ENCODE measurements at places on chromosomes 6 and 20.

GRCh38 chr6:97726378-97726777 is 443.4 kb upstream of the MMS22L start:
- no peak for DNase-seq

DNA sequence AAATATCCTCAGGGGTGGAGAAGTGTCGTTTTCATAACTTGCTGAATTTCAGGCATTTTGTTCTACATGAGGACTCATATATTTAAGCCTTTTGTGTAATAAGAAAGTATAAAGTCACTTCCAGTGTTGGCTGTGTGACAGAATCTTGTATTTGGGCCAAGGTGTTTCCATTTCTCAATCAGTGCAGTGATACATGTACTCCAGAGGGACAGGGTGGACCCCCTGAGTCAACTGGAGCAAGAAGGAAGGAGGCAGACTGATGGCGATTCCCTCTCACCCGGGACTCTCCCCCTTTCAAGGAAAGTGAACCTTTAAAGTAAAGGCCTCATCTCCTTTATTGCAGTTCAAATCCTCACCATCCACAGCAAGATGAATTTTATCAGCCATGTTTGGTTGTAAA is 20.3 kb upstream of the MAPK13 start:
- DNase-seq, result no peak

DNA sequence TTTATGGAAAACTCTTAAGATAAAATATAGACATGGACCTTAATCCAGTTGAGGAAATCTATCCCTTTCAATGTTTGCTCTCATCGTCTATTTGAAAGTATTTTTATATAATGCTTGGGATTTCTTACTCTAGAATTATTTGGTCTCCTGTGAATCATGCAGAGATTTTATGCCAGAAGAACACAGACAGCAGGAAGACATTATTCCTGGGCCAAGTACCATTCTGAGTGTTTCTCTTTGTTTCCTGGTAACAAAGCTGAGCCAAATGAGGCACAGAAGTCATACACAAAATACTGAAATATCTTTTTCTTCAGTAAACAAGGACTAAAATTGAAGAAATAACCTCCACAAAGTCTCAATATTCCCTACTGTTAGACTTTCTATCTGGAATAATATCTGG is 538.2 kb upstream of the EYS start:
- DNase-seq, result peak; percentile 14

DNA sequence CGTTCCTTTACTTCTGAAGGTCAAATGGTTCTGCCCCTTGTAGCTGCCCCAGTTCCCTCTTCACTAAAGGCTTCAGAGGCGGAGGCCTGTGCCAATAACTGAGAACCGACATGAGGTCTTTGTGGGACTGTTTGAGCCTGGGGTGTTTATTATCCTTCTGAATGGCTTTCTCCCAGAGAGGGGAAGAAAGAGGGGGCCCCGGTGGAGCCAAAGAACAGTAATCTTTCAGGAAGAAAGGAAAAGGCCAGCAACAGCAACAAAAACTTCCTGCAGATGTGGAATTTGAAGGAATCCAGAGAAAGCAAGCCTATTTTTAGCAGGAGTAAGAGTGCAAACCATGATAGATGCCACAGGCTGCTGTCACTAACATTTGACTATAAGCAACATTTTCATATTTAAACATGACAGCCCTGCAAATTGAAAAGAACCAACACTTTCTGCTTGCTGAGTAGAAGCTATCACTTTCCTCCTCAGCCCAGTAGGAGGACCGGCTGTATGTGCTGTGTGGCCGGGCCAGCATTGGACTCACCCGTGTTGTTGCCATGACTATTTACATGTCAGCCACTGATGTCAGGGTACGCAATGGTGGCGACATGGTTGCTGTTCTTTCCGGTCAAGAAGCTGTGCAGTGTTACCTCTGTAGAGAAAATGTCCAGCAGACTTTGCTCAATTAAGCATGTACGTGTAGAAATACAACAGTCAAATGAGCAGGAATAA is 121.3 kb downstream of the SOBP start:
- DNase-seq, result no peak

DNA sequence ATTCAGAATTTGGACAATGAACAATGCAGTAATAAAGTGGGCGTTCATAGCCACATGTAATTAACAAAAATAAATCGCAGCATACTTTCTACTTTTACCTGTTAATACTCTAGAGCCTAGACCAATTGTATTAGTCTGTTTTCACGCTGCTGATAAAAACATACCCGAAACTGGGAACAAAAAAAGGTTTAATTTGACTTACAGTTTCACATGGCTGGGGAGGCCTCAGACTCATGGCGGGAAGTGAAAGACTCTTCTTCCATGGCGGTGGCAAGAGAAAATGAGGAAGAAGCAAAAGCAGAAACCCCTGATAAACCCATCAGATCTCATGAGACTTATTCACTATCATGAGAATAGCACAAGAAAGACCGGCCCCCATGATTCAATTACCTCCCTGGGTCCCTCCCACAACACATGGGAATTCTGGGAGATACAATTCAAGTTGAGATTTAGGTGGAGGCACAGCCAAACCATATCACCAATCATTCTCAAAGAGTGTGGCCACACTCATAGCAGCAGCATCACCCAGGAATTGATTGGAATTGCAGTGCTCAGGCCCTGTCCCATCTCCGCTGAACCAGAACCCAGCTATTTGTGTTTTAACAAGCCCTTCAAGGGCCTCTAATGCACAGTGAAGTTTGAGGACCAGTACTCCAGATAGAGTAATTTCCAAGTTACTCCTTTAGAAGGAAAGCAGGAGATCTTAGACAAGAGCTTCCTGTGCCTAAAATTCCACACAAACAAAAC is 650.0 kb downstream of the KIF16B start:
- DNase-seq, result no peak

GRCh38 chr6:20252311-20252710 is 40.0 kb upstream of the MBOAT1 start:
- no peak for DNase-seq

DNA sequence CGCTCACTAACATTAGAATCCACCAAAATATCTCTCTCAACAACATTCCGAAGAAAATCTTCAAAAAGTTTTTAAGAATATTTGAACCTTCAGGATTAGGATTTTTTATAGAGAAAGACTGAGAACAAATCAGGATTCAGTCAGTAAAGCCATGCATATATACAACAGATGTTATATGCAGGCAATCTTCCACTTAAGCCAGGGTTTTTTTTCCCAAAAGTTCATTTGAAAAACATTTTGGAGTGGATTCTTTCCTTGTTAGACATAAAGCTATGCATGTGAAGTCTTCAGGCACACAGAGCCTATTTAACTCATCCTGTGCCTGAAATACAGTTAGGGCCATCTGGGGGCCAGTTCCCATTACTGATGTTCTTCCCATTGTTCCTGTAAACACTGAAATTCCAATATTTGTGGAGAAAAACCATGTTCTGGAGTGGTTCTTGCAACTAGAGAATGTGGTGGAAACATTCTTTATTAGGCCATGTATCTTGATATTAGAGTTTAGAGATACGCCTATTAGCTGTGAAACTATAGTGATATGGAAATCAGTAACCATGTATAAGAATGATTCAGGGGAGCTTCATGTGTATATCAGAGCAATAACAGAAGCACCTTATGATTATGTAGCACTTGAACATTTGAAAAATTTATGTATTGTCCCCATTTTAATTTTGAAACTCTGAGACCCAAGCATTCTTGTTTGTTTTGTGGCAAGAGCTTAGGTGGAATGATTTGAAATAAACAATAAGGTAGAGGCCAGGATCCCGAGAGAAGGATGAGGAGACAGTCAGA is 61.7 kb downstream of the PLEKHG1 start:
- no peak for DNase-seq

DNA sequence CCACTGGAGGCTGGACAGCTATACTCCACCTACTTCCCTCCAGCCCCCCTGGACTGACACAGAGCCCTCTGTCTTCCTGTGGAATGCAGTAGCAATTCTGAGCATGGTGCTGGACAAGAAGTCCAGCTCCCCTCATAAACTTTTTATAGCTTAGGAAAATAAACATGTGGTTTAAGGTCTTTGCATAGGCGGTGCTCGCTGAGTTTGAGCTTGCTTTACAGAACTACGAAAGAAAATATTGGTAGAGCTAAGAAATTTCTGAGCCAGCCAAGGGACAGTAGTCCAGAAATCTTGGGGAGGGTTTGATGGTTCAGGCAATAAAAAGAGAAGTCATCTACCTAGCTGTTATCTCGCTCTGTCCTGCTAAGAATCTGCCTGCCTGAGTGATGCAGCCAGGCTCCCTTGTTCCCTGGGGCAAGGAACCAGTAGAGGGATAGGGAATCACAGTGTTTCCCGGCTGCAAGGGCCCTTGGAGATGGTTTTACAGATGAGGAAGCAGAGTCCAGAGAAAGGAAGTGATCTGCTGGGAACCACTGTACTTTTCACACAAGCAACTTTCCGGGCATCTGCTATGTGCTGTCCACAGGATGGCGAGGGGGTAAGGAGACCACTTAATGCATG is 343.4 kb downstream of the CDC5L start:
- DNase-seq, result peak; percentile 32

DNA sequence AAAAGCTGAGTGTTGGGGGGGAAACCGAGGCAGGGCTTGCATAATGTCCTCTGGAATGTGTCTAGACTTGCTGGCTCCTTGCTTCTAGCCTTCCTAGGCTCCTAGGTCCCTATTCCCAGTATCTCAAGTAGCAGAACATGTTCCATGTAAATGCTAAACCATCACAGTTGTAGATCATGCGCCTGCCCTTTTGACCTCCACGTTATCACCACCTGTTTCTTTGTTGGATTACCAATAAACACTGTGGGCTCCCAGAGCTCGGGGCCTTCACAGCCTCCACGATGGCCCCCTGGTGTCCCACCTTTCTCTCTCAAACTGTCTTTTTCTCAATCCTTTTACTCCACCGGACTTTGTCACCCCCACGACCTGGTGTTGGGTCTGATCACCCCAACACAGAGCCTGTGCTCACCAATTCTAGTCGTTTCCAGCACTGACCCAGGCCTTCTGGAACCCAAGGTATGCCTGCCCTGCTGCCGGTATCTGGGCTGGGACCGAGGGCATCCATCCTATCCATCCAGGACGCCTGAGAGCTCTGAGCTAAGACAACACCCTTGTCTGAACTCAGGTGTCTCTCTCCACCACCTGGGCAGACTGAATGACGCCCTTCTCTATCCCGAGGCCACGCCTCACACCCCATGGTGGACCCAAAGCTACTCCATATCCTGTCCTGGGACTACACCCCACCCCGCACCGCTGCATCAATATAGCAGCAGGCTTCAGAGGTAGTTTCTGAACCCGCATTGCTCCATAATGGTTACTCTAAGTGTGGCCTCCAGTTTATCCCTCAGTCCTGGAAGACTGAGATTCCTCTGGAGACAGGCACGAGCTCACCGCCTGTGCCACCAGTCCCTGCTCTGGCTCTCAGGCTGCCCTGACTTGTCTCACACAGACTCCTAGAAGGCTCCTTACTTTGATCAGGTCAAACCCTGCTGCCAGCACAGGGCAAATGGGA is 9.3 kb upstream of the PRR18 start:
- no peak for DNase-seq
